ENCODE measurements at places on chromosomes 5 and 9.
A peak's percentile ranks its signal among the peaks of the same experiment; 100 is the strongest.

GRCh38 chr5:10173716-10174115 lies 76.0 kb downstream of the ATPSCKMT start:
- no peak for DNase-seq

- DNase-seq, result no peak
Observed at GRCh38 chr9:111360881-111361280, 30.9 kb upstream of the OR2K2 start.

GRCh38 chr5:158212917-158213316 lies 354.0 kb upstream of the CLINT1 start:
- no peak for DNase-seq

GRCh38 chr5:43469671-43470391 lies 13.8 kb downstream of the TMEM267 start:
- no peak for DNase-seq

- no peak for DNase-seq
Observed at GRCh38 chr5:160229190-160229742, at the start of gene FABP6. Gene FABP6 (plus strand): TSS chr5:160229506. CDS start chr5:160229558, 52 bp downstream.

GRCh38 chr9:89592213-89592815 lies 12.5 kb upstream of the GADD45G start:
- DNase-seq, result no peak

DNA sequence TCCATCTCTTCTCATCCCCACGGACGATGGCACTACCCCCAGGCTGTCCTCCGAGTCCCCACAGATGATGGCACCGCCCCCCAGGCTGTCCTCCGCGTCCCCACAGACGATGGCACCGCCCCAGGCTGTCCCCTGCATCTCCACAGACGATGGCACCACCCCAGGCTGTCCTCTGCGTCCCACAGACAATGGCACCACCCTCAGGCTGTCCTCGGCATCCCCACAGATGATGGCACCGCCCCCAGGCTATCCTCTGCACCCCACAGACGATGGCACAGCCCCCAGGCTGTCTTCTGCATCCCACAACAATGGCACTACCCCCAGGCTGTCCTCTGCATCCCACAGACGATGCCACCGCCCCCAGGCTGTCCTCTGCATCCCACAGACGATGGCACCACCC lies 57.4 kb upstream of the PTCH1 start:
- DNase-seq, result peak; percentile 18

GRCh38 chr5:43623048-43623680 lies 20.2 kb downstream of the NNT start:
- DNase-seq, result no peak

DNA sequence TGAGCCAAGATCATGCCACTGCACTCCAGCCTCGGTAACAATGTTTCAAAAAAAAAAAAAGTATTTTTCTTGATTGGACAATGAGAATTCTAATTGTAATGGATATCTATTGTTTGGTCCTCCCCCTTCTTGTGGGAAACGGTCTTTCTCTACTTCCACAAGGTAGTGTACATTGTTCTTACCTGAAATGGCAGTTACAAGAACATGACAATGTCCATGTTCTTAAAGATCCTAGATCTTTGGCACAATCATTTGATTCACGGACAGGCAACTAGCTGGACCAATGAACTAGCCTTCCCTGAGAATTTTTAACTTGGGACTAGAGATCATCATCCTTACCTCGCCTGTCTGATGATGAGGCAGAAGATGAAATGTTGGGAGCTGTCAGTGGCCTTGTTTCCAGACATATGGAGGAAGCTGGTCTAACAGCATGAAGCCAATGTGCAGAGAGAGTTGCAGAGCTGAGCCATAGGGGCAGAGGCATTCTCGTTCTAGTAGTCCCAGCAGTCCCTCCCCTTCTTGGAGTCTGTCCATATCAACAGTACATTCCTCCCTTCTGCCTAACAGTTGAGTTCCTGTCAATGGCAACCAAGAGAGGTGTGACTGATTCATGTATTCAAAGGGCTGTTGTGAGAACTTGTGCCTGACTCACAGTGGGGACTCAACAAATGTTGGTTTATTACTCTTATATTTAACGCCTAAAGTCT lies 2.1 kb upstream of the MARCHF6 start:
- no peak for DNase-seq

GRCh38 chr9:35797311-35798109 lies 6.1 kb downstream of the NPR2 start:
- DNase-seq, result no peak

DNA sequence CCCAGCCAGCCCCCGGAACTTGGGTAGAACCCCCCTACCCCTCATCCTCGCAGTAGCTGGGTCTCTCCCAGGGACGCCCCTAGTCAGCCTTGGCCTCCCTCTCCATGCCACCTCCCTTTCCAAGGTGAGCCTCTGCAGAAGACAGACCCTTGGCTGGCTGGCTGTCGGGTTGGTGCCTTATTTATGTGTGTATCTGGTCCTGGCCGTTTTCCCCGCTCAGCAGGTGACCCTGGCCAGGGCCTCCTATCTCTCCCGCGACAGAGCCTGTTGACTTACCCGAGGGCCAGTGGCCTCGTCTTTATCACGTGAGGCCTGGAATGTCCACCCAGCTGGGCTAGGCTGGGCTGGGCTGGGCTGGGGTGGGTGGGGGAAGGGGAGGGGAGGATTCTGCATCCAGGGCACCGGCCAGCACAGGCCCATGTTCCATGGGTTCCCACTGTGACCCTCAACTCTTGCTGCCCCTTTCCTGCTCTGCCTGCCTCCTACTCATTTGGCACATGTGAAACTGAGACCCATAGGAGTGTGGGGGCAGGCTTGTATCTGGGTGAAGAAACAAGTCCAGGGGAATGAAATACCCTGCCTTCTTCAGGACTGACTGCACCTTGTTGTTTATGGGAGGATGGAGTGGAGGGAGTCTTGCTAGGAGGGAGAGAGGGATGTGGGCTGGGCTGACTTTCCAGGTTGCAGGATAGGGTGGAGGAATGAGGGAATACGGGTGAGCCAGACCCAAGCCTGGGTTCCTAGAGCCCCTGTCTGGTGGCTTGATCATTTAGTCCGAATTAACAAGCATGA lies 3.1 kb downstream of the CXXC5 start:
- no peak for DNase-seq

- DNase-seq, result peak; percentile 13
Observed at GRCh38 chr5:73596705-73597328, 29.2 kb upstream of the ARHGEF28 start.

GRCh38 chr9:37255944-37256862 lies 135.8 kb downstream of the ZCCHC7 start:
- DNase-seq, result no peak

- no peak for DNase-seq
Observed at GRCh38 chr9:133067813-133068212, 6.0 kb downstream of the CEL start.

- no peak for DNase-seq
Observed at GRCh38 chr9:27247756-27248155, 49.2 kb downstream of the EQTN start.

DNA sequence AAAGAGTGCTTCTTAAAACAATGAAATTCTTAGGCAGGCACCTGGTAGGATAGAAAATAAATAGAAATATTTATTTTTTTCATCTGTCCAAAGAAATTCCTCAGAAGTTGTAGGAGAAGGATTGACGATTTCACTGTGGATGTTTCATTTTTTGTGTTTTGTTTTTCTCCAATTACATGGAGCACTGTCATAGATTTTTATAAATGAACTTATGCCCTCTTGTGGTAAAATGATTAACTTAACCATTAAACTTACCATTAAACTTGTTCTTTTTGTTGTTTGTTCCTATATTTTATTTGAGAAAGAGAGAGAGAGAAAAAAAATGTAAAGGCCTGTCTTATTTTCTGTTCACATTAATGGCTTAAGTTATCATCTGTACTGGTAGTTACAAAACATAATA lies 339.2 kb downstream of the PRR16 start:
- DNase-seq, result no peak

GRCh38 chr5:115068239-115069086 lies 101.2 kb downstream of the TRIM36 start:
- peak; percentile 50 for DNase-seq

GRCh38 chr5:136075466-136075891 lies 46.7 kb downstream of the TGFBI start:
- no peak for DNase-seq

DNA sequence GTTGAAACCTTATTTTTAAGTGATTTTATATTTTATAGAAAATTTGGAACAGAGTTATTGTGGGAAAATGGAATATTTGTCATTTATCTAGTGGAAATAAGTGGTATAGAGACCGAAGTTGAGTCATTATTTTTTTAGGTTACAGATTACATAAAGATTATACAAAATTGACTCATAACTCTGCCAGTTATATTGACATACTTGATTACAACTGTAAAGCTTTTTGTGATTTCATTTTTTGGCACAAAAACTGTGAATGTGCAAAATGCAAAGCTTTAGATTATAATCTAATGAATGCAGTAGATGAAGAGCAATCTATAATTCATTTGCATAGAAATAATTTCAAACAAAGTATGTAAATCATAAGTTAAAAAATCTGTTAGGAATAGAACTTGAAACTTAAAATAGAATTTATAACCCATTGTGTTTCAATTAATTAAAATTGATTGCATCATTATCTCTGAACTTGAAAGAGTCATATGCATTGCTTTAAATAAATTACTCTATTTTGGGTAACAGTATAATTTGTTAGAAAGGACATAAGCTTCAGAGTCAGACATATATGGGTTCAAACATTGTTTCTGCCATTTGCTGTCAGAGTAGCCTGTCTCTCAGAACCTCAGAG lies 280.4 kb downstream of the FER start:
- DNase-seq, result no peak

- no peak for DNase-seq
Observed at GRCh38 chr5:41973087-41973486, 48.0 kb downstream of the FBXO4 start.

GRCh38 chr5:65047225-65047624 lies 278.5 kb downstream of the CWC27 start:
- DNase-seq, result no peak

DNA sequence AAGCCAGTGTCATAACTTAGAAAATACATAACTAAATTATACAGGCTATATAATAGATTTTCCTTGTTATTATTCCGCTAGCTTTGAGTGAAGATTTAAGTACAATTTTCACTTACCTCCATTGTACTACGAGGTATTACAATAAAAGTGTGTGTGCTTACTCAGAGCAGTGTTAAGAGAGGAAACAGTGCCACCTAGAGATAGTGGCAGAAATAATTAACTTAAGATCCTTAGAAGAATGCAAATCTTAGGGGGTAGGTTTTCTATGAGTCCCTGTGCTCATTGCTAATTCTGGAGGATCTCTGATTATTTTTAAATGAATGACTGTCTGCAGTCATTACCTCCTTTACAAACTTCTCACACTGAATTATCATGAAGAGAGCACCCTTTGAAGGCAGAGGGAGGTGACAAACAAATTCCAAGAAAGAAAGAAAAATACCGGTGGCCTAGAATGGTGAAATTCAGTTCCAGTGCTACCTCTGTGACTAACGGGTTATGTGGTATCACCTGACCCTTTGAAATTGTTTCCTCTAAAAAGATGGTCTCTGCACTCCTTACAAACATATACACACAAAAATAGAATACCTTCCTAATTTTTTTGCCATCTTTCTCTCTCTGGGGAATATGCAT lies 379.8 kb downstream of the TRIM36 start:
- no peak for DNase-seq

DNA sequence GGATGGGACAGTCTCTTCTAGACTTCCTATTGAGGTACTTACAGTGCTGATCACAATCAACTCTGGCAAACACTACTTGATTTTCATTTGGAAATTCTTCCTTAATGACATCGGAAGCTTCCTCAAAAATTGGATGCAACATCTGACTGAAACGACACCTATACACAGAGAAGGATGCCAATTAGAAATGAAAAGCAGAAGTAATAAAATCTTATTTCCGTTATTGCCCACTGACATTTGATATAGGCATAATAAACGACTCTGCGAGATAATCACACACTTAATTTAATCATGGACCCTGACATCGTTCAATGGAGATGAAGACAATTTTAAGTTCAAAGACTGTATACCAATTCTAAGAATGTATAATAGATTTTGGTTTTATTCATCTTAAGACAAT lies 46.4 kb downstream of the ERP44 start:
- DNase-seq, result no peak

GRCh38 chr5:167244583-167244982 lies 1046.9 kb upstream of the WWC1 start:
- no peak for DNase-seq

DNA sequence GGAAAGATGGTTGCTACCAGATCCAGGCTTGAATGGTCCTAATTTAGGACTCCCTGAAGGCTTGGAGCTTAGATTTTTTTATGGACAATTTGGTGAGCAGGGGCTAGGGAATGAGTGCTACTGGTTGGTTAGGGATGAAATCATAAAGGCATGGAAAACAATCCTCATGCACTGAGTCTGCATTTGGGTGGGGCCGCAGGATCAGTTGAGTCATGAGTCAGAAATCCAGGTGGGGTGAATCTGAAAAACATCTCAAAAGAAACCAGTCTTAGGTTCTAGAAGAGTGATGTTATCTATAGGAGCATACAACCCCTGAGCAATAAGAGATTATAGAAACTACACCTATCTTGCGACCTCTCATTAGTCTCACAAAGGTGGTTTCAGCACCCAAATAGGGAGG lies 300.0 kb downstream of the KIF4B start:
- DNase-seq, result no peak

DNA sequence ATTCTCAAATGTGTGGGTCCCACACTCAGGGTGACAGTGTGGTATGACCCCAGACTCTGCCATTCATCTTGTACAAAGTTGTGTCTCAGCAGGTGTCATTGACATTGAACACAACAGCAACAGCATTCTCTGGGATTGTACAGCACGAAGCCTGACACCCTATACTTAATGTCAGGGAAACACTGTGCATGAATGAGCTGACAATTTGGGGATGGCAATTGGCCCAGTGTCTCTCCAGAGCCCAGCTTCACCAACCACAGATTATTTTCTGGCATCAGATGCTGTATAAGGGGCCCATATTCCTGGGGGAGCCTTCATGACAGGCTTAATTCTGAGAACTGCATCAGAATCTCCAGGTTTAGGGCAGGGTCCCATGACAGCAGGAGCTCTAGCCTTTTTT lies 143.2 kb downstream of the GCNT1 start:
- no peak for DNase-seq

DNA sequence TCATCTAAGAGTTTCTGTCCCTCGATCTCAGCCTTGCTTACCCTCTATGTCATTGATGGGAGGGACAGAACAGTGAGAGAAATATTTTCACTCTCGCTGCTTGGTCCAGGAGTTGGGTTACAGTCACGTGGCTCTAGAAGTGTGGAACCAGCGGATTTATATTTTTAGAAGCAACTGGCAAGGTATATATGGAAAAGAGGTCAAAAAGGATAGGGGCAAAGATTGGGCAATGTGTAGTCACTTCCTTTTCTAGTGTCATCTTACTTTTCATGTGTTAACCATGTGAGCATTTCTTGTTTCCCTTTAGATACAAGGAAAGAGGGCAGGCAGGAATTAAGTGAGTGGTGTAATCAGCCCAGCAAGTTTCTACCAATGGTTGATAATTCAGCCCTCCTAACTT lies 111.5 kb upstream of the ZNF366 start:
- no peak for DNase-seq

DNA sequence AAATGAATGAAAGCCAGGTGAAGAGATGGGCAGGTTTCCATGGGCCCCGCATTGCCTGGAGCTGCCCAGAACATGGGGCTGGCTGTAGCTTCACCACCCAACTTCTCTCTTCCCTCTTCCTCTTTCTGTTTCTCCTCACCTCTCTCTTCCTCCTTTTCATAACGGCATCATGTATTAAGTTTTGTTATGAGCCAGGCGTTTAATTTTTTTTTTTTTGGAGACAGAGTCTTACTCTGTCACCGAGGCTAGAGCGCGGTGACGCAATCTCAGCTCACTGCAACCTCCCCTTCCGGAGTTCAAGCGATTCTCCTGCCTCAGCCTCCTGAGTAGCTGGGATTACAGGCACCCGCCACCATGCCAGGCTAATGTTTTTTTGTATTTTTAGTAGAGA lies 13.0 kb upstream of the SPINK4 start:
- no peak for DNase-seq

- no peak for DNase-seq
Observed at GRCh38 chr5:144247131-144247530, 76.5 kb downstream of the KCTD16 start.

Data from CD4-positive, alpha-beta T cell treated with Interleukin-2 at 100 ng/mL for 4 hours (primary cell).